Progenitor cell of endocrine pancreas (in vitro differentiated cells): ENCODE measurements at places on chromosomes 4 and X.

GRCh38 chr4:139773560-139774318 lies 108.1 kb downstream of the MGST2 start:
- DNase-seq = no peak

DNA sequence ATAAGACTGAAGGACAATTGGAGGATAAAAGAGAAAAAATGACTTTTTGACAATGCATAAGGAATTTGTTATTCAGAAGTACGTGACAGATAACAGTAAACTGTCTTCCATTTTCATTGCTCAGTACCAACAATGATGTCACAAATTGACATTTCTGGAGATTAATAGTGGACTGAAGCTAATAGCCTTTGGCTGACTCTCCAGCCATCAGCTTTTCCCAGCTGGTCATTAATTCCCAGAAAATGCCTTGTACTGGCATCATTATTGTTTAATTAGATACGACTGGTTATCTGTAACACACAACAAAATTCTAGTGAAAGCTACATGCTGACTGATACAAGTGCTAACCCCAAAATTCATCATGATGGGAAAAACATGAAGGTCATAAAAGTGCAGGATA lies 147.9 kb upstream of the FGF13 start:
- DNase-seq = no peak

DNA sequence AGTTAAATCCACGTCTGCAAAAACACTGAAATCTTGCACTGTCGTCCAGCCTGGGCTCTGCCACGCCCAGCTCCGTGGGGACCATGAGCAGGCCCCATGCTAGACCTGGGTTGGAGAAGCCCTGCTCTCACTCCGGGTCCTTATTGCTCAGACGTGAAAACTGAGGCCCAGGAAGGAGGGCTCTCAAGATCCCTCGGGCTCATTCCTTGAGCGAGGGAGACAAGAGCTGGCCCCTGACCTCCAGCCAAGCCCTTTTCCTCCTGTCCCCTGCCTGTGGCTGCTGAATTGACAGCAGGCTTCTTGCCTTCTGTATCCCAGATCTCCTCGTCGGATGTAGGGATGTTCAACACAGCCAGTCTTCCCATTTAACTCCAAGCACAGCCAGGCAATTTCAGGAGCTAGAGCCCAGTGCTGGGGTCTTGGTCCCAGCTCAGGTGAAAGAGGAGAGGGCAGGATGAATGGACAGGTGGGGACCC lies 109.5 kb downstream of the CPZ start:
- no peak for DNase-seq

GRCh38 chr4:109979920-109980717 lies 67.4 kb downstream of the EGF start:
- no peak for DNase-seq

GRCh38 chr4:90142081-90142480 lies 14.9 kb downstream of the CCSER1 start:
- DNase-seq = no peak

DNA sequence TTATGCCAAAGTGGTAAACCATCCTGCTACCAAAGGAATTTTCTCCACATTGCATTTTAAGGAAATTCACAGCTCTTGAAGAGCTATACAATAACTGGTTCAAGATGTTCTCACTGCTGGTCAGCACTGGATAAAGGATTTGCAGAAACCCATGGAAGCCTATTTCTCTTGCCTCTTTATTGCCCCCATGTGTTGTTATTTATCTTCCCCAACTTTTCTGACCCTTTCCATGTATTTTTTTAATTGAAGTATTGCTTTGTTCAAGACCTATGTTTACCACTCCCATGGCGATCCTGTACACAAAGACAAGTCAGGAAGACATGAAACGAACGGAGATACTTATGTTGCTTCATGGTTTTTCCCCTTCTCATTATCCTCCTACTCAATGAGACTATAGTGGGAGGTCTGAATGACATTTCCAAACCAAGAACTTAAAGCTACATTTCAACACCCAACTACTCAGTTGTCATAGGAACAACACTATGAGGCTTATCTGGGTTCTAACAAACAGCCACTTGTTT lies 566.4 kb upstream of the DIPK2B start:
- no peak for DNase-seq

DNA sequence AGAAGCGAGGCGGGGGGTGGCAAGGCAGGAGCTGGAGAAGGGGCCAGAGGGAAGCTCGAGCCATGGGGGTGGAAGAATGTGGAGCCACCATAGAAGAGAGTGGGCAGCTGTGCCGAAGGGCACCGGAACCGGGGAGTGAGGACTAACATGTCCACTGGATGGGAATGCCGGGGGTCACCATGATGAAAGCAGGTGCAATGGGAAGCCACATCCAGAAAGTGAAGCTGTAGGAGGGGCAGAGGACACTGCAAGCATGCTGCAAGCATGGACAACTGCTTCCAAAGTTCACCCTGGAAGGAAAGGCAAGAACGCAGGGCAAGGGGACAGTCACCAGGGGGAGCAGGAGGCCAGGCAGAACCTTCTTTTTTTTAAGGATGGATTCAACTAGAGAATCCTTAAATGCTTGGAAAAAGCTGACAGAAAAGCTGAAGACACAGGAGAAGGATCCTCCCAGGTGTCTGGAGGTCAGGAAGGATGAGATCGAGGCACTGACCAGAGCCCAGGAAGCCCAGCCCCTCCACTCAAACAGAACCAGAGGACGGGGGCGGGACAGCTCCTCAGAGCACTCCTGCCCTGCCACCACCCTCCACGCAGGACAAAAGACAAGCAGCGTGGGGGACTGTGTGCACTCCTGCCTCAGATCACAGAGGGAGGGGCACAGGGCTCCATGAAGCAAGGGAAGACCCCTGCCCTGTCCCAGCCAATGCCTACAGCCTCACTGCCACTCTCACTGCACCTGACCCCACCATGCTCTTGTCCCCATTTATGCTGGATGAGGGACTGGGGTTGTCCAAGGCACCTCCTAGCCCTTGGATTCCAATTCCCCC lies 169.2 kb downstream of the AFAP1 start:
- DNase-seq = no peak

GRCh38 chr4:73853246-73853704 lies at the start of gene PF4V1:
PF4V1 (plus strand) TSS chr4:73853296; CDS start chr4:73853363, 67 bp downstream.
- peak; percentile 22 for DNase-seq

DNA sequence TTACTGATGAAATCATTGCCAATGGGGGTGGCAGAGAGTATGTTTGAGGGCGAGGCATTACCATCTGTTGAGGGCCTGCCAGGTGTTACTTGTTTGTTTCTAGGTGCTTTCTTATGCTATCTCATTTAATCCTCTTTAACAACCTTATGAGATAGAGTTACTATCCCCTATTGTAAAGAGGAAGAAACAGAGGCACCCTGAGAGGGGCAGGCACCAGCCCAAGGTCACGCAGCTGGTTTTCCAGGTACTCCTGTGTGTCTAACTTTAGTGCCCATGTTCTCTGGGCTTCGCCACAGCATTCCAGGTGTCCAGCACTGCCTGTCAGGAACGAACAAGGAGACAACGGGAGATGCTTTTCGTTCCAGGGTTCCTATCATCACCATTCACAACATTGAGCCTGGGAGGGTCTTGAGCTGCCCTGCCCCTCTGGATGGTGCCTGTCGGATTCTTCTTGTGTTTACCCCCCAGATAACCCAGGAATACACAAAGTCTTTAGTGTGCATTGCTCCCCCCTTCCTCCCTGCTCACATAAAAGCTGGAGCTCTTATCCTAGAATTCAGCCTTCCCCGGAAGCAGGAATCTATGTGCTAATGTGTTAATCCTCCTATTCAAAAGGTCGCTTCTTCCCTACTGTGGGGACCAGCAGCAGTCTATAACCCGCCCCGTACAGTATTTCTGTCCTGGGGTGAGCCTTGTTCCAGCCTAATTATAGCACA lies 24.9 kb upstream of the GPC4 start:
- DNase-seq = no peak

GRCh38 chrX:154004315-154004714 lies 15.4 kb downstream of the IRAK1 start:
- DNase-seq = no peak

DNA sequence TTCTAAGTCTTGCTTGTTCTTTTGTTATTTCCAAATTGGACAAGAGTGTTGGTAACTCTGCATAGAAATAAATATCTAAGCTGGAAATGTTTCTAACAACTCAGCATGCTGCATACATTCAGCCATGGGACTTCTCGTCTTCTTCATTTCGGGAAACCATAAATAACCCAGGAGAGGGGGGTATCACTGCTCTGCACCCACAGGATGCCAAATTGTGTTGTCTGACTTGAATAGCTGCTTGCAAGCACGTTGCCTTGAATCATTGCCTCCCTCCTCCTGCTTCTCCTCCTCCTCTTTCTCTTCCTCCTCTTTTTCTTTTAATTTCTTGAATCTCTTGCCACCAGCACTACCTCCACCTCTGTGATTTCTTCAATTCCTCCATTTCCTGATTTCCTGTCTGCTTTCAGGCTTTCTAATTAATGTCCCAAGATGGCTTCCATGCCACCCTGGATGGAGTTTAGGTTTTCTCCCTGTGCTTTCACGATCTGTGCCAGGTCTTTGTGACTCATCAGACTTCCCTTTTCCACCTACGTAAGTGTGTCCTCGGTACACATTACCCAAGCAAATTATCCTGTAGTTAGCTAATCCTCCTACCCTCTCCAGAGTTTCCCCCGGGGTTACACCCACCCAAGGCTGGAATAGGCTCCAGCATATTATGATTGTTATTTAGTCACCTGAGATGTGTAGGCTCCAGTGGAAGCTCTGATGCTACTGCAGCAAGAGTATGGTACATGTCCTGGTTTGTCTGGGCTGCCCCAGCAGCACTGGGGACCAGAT lies 122.6 kb upstream of the VCX3B start:
- DNase-seq = no peak

- no peak for DNase-seq
Measured at GRCh38 chr4:18039113-18039512, 17.6 kb upstream of the LCORL start.

DNA sequence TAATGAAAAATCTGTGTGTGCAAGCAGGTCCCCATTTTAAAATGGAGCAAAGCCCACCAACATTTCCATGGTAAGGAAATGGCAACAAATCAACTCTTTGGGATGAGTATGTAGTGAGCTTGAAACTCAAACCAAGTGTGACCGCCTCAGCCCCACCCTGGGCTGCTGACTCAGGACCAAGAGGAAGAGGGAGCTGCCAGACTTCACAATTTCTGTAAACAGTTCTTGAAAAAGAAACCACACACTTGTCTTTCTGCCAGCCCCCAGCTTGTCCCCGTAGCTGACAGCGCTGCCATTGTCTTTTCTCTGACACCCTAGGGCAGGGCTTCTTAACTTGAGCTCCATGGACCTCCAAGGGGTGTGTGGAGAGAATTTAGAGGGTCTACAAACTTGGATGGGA lies 10.3 kb downstream of the RTL5 start:
- no peak for DNase-seq

DNA sequence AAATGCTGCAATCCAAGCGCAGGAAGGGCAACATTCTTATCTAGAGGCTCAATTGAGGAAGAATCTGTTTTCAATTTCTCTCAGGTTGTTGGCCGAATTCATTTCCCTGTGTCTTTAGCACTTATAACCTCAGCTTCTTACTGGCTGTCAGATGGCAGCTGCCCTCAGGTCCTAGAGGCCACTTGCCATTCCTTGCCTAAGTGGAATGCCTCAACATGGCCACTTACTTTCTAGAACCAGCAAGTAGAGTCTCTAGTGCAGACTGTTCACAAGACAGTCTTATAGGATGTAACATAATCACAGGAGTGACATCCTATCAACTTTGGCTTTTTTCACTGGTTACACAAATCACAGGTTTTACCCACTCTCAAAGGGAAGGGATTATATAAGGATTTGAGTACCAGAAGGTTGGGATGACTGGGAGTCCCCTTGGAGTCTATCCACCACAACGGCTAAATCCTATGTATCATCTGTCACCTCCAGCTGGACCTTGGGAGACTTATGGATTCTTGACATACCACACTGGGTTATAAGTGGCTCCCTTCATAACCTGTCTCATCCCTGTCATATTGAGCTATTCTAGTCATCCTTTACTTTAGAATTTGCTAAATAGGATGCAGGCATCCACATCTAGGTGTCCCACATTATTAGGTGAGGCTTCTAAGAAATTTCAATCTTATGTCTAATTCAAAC lies 297.9 kb upstream of the CTSO start:
- DNase-seq = no peak

GRCh38 chr4:168621806-168622589 lies 125.1 kb downstream of the PALLD start:
- DNase-seq = no peak

GRCh38 chr4:85180533-85180932 lies 214.0 kb upstream of the WDFY3 start:
- DNase-seq = no peak

GRCh38 chr4:55176497-55176896 lies 51.1 kb upstream of the KDR start:
- DNase-seq = no peak

DNA sequence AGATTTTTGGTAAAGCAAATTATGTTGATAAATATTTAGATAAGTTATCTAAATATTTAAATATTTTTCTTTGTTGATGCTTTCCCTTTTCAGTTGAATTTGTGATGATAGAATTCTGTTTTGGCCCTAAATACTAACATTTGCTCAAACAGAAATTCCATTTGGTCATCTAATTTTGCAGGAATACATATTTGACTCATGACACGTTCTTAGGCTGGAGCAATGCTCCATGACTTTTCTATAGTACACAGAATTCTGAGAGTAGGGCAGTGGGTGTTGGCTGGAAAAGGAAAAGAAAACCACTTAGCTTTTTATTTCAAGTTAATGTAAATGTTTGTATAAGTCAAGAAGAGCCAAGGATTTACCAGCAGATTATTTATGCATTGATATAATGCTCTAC lies 58.6 kb upstream of the GK2 start:
- DNase-seq = no peak

DNA sequence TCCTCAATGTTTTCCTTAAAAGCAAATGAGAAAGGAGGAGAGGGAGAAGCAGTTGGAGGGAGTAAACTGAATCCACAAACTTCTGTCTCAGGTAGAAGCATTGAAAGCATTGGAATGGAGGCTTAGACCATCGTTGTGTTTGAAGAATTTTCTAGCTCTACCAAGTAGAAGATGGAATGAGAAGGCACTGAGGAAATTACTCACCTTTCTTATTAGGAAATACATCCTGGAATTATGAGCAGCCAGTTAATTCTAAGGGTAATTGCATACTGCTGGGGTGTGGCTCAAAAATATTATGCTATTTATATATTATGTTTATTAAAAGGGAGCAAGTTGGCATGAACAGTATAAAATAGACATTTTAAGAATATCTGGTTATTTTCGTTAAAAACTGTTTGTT lies 12.9 kb downstream of the PGM2 start:
- no peak for DNase-seq

DNA sequence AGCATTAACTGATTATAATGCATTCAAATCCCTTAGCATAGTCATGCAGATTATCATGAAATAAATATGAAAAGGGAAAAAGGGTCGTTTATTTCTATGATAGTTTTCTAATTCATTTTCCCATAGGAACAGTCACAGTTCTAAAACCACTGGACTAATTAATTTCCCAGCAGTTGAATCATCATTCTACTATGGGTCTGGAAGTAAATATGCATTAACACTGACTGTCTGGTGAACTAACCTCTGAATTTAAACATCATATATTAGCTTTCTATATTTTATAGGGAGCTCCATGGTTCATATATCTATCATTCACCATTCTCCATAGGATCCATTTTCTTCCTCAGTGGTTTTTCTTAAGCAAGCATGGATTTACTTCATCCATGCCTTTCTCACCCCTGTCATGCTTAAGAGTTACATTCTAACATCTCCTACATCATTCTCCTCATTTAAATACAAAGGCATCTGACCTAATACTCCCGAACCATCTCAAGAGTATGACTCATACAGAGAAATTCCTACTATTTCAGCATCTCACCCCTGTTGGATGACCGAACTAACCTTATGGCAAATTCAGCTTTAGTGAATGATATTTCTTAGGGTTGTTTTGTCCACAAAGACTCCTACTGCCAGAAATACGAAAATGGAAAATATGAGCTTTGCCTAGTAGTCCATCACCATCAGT lies 198.7 kb upstream of the ADAMTS3 start:
- DNase-seq = no peak
